ENCODE measurements at places on chromosomes 2 and 18. TPM values are rescaled to one million over a fixed set of nuclear protein-coding genes. Genes with fewer than 3 reads are reported as not detected.

- no peaks in the 10 kb centered on the region for H3K36me3 ChIP-seq
- no peaks in the 10 kb centered on the region for H3K27me3 ChIP-seq
- no peak for DNase-seq
- no peak overlapping the region for H3K27ac ChIP-seq
Observed at GRCh38 chr2:240339411-240340360, 95.8 kb upstream of the GPC1 start.

- H3K4me3 ChIP-seq, result no peak overlapping the region
- no peaks in the 10 kb centered on the region for H3K4me1 ChIP-seq
- no peaks in the 10 kb centered on the region for H3K36me3 ChIP-seq
- no peak for DNase-seq
- no peaks in the 10 kb centered on the region for H3K27me3 ChIP-seq
Observed at GRCh38 chr2:104078431-104079157, 775.3 kb upstream of the POU3F3 start.

DNA sequence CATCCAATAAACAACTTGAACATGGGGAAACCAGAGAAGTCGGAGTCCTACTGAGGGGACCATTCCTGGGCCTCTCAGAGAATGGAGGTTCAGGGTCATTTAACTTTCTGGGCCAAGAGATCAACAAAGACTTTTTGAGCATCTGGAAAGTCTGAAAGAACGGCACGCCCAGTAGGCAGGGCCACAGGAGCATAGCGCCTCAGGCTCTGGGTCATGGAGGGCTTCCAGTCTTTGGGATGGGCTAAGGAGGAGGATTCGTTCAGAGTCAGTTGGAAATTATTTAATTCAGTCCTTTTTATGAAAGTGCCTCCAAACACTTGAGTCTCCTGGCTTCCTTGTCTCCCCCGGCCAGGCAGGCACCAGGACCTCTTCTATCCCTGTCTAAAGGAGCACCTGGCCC, 101.1 kb upstream of the GLI2 start:
- H3K36me3 ChIP-seq, result no peaks in the 10 kb centered on the region
- H3K27ac ChIP-seq, result no peak overlapping the region
- no peaks in the 10 kb centered on the region for H3K27me3 ChIP-seq

DNA sequence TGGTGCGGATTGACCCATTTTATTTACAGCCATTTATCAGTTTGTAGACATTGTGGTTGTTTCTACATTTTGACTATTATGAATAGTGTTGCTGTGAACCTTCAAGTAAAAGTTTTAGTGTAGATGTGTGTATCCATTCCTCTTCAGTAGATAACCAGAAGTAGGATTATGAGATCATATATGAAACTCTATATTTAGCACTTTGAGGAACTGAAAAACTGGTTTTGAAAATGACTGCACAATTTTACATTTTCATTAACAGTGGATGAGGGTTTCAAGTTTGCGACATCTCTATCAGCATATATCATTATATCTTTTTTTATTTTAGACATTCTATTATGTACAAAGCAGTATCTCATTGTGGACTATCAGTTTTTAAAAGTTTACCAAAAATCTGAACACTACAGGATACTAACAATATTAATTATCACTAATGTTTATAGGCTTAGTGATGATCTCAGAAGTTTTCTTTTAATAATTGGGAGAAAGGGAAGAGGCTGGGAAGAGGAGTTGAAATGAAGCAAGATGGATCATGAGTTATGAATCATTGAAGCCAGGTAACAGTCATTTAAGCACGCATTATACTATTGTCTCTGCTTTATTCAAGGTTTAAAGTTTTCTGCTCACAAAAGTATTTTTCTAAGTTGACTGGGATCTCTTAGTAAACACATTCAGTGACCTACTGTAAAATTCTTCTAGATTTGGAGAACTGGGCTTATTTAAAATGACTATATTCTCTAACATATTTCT, 329.0 kb upstream of the LRATD1 start:
- no peak for DNase-seq
- no peak overlapping the region for H3K4me3 ChIP-seq
- no peaks in the 10 kb centered on the region for H3K4me1 ChIP-seq
- H3K36me3 ChIP-seq, result no peaks in the 10 kb centered on the region
- no peak overlapping the region for H3K27ac ChIP-seq

DNA sequence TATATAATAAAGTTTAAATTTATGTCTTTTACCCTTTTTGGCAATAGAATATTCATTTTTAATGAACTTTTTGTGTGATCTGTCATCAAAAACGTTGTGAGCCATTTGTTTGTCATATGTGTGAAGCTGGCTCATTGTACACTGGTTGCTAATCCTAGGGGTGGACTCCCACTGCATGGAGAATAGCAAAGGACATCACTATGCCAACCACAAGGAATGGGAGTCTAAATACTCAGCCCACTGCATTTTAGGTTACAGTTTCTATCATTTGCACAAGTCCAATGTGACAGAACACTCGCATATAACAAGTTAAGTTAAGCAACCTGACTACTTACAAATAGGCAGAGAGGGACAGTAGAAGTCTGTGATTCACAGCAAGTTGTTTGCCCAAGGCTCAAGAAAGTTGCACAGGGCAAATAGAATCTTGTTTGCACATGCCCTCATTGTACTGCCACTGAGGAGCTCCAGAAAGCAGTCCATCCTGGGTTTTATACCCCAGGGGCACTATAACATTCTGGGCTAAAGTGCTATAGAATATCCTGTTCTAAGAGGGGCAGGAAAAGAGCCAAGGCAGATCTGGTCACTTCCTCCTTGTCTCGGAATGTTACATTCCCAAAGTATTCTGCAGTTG, 545.9 kb upstream of the GCFC2 start:
- H3K4me3 ChIP-seq, result no peak overlapping the region
- no peaks in the 10 kb centered on the region for H3K36me3 ChIP-seq
- no peaks in the 10 kb centered on the region for H3K4me1 ChIP-seq
- H3K27me3 ChIP-seq, result no peaks in the 10 kb centered on the region
- no peak for DNase-seq
- no peak overlapping the region for H3K27ac ChIP-seq

- no peaks in the 10 kb centered on the region for H3K27me3 ChIP-seq
Observed at GRCh38 chr2:150125188-150125587, 362.3 kb downstream of the RND3 start.

GRCh38 chr18:75200071-75200470, 8.9 kb downstream of the PTGR3 start:
- H3K27me3 ChIP-seq, result no peaks in the 10 kb centered on the region
- no peak overlapping the region for H3K27ac ChIP-seq
- H3K36me3 ChIP-seq, result no peaks in the 10 kb centered on the region
- no peak for DNase-seq

GRCh38 chr2:240912878-240913809, 7.0 kb downstream of the CROCC2 start:
- peaks cover 3% of the 10 kb centered on the region for H3K27me3 ChIP-seq
- H3K4me1 ChIP-seq, result no peaks in the 10 kb centered on the region
- DNase-seq, result no peak

DNA sequence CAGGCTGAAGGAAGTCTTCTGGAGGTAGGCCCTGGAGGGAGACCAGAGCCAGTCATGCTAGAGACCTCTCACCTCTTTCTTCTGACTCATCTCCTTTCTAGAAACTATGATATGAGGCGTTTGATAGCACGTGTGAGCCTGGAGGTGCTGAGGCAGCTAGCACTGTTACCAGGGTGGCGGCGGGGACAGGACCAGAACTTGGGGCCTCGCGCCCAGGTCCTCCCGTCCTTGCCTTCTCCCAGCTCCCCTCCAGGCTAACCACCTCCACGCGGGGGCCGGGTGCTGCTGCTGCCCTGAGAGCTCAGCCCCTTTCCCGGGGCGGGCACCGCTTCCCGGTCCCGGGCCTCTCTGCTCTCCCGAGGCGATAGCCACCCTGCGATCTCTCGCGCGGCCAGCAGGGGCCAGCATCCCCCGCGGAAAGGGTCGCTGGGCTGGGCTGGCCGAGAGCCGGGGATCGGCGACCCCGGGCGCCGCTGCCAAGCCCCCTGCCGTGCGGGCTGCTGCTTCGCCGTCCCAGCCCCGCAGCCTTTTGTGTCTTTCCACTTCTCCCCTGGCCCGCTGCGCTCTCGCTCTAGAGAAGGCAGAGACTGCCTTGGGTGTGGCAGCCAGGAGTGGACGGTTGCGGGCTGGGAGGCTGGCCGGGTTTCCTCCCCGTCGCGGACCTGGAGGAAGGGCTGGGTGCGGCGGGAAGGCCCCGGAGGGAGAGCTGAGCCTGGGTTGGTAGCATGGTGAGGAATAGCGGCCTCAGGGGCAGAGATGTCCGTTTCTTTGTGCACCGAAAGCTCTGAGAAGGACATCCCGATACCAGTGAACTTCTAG, 49.1 kb downstream of the TMEM17 start:
- H3K27ac ChIP-seq, result no peak overlapping the region
- no peaks in the 10 kb centered on the region for H3K27me3 ChIP-seq
- H3K36me3 ChIP-seq, result no peaks in the 10 kb centered on the region
- H3K4me1 ChIP-seq, result no peaks in the 10 kb centered on the region
- H3K4me3 ChIP-seq, result peak overlapping the region; percentile 61
- DNase-seq, result peak; percentile 76

DNA sequence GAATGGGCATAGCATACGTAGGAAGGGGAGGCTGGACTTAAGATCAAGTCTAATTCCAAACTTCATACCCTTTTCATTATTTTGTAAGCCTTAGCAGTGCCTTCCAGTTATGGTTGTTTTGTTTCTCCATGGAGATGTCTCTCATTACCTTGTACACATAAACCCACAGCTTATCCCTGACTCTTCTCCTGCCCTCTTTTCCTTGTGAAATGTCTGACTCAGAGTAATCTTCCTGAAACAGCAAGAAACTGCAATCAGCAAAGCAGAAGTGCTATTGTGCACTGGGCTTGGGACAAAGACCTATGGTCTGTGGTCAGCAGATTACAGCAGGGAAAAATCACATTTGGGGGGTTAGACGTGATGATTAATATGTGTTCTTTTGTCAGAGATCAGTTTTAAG, 176.7 kb downstream of the IKZF2 start:
- no peak overlapping the region for H3K4me3 ChIP-seq
- no peaks in the 10 kb centered on the region for H3K4me1 ChIP-seq
- no peak for DNase-seq
- H3K27me3 ChIP-seq, result no peaks in the 10 kb centered on the region
- no peaks in the 10 kb centered on the region for H3K36me3 ChIP-seq

DNA sequence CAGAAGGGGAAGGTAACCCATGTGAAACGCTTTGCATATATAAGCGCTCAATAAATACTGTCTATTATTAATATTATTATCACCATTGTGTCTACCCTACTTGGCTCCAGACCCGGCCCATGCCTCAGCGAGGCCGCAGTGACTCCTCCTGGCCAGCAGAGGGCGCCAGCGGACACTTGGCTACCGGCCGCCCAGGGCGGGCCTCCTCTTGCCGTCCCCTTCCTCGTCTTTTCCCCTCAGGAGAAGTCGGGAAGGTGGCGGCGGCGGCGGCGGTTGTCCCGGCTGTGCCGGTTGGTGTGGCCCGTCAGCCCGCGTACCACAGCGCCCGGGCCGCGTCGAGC, at the start of gene AGFG1:
TSS of gene AGFG1 (plus strand) at position 233 of the 341 bp plus-strand sequence. CDS start 266 bp downstream, outside the sequence.
- H3K4me3 ChIP-seq, result peak within 1 kb of the TSS; percentile 92
- H3K36me3 ChIP-seq, result no peaks in the 10 kb centered on the region
- peak; percentile 90 for DNase-seq
- H3K4me1 ChIP-seq, result peaks cover 11% of the 10 kb centered on the region
- peak within 1 kb of the TSS; percentile 90 for H3K27ac ChIP-seq

DNA sequence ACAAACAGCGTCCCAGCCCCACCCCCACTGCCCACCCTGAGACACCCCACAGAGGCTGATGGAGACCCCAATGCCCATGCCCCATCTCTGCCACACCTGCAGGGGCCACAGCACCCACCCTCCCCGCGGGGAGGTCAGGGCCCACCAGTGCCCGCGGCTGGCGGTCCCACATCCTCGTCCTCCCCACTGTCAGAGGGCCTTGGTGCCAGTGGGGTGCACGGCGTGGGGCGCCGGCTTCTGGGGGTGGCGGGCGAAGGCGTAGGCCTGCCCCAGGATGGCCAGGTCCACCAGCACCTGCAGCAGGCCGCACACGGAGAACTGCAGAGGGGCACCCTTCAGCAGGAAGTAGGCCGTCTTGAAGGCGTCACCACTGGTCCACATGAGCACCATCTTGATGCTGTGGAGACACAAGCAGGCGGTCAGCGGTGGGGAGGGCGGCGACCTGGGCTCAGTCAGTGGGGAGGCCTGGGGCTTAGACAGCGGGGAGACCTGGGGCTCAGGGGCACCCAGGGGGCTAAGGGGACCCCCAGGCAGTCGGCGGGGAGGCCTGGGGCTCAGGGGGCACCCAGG, 47.6 kb downstream of the SLC66A2 start:
- peaks cover 7% of the 10 kb centered on the region for H3K36me3 ChIP-seq
- H3K4me3 ChIP-seq, result no peak overlapping the region
- no peaks in the 10 kb centered on the region for H3K4me1 ChIP-seq
- H3K27me3 ChIP-seq, result no peaks in the 10 kb centered on the region
- DNase-seq, result no peak
- H3K27ac ChIP-seq, result no peak overlapping the region

DNA sequence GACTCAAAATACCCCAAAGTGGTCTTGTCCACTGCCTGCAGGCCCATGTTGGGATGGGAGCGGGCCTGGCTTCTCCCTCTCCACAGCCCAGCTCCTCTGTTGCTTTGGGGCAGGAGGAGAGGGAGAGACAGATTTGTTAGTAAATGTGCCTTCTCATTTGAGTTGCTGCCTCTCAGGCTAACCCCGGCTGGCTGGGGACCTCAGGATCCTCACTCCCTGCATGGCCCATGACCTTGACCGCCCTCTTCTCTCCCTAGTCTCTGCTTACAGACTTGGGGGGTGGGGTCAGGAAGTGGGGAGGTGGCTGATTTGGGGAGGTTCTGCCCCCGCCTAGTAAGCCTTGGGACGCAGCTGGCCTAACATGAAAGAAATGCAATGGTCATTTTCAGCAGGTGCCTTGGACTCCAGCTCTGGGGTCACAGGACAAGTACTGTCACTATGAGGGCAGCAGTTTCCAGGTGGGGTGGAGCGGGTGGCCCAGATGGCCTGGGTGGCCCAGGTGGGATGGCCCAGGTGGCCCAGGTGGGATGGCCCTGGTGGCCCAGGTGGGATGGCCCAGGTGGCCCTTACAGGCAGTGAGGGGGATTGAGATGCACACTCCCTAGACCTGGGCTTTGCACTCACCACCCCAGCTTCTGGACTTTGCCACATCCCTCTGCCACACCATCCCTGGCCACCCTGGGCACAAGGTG, 24.1 kb downstream of the HJURP start:
- no peaks in the 10 kb centered on the region for H3K36me3 ChIP-seq
- H3K4me1 ChIP-seq, result no peaks in the 10 kb centered on the region
- DNase-seq, result no peak
- no peak overlapping the region for H3K27ac ChIP-seq
- H3K27me3 ChIP-seq, result no peaks in the 10 kb centered on the region

GRCh38 chr2:4992226-4992625, 700.0 kb upstream of the SOX11 start:
- H3K27ac ChIP-seq, result no peak overlapping the region
- no peaks in the 10 kb centered on the region for H3K36me3 ChIP-seq
- DNase-seq, result no peak
- no peak overlapping the region for H3K4me3 ChIP-seq

C2orf15 gene
- 3.1 TPM for total RNA-seq

PTMA gene
- 1,836 TPM for total RNA-seq

SLC35F5 gene
- total RNA-seq, result 85.1 TPM

UGT1A7 gene
- total RNA-seq, result 3.1 TPM

ZSCAN30 gene
- 9.4 TPM for total RNA-seq

DSC3 gene
- 0.27 TPM for total RNA-seq

IL36RN gene
- not detected for total RNA-seq

NRP2 gene
- total RNA-seq, result 25.2 TPM

CTAGE1 gene
- total RNA-seq, result not detected

TNFRSF11A gene
- 86.6 TPM for total RNA-seq

IL36B gene
- not detected for total RNA-seq

DUSP2 gene
- total RNA-seq, result 5.1 TPM
